ENCODE measurements at places on chromosomes 2 and 18. TPM values are rescaled to one million over a fixed set of nuclear protein-coding genes. Genes with fewer than 3 reads are reported as not detected.

Gene CTNNA2
- total RNA-seq = 0.88 TPM

Gene STARD6
- not detected for total RNA-seq

Gene SGO2
- 19.5 TPM for total RNA-seq

Gene ME2
- 76.5 TPM for total RNA-seq

Gene PFN4
- 0.27 TPM for total RNA-seq

Gene METTL8
- total RNA-seq = 19.4 TPM

Gene SERPINB5
- total RNA-seq = 6.1 TPM

Gene KDSR
- total RNA-seq = 32.8 TPM

Gene ZC3H6
- total RNA-seq = 13.1 TPM

Gene SLC4A5
- 0.45 TPM for total RNA-seq

Gene SAG
- 1.8 TPM for total RNA-seq

Gene SNORC
- 67.5 TPM for total RNA-seq

Gene IL18R1
- 3.0 TPM for total RNA-seq

Gene FAM161A
- total RNA-seq = 0.80 TPM

Gene ERMN
- total RNA-seq = 0.11 TPM

Gene ITGB6
- total RNA-seq = 13.2 TPM

Gene PROKR1
- total RNA-seq = 0.08 TPM

Gene ACKR3
- 3.5 TPM for total RNA-seq

Gene DNER
- total RNA-seq = 0.27 TPM

Gene GMPPA
- 49.7 TPM for total RNA-seq

Gene CROCC2
- not detected for total RNA-seq

Gene RFTN2
- 0.49 TPM for total RNA-seq
